ENCODE measurements at places on chromosomes 5 and 9. TPM values are rescaled to one million over a fixed set of nuclear protein-coding genes. Genes with fewer than 3 reads are reported as not detected.

GPR151 gene
- total RNA-seq: not detected

SMC2 gene
- 5.2 TPM for total RNA-seq

MEIKIN gene
- not detected for total RNA-seq

PCDHB15 gene
- total RNA-seq: 4.4 TPM

EXOC3 gene
- 52.6 TPM for total RNA-seq

RPL12 gene
- 993 TPM for total RNA-seq

ADGRV1 gene
- total RNA-seq: not detected

NR2F1-AS1 gene
- 25.6 TPM for total RNA-seq

ADAMTSL2 gene
- 11.3 TPM for total RNA-seq
